Endothelial cell of umbilical vein (primary cell): ENCODE measurements at places on chromosomes 3 and 15.

- DNase-seq, result no peak
Observed at GRCh38 chr3:9468460-9468859, 71.0 kb downstream of the SETD5 start.

DNA sequence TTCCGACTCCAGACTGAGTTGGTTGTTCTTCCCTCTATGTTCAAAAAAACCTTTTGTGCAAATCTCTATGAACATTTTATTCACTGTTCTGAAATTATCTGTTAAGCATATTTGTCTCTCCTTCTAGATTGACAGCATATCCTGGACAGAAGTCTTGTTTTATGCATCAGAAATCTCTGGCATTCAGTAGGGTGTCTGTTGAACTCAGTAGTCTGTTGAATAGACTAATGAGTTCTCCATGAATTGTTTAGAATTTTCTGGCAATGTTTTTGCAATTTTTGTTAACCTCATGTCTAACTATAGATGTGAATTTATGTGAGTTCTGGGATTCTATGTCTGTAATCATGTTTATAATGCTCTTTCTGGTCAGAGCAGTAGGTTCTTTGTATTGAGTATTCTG, 222.5 kb upstream of the KCNMB2 start:
- no peak for DNase-seq

DNA sequence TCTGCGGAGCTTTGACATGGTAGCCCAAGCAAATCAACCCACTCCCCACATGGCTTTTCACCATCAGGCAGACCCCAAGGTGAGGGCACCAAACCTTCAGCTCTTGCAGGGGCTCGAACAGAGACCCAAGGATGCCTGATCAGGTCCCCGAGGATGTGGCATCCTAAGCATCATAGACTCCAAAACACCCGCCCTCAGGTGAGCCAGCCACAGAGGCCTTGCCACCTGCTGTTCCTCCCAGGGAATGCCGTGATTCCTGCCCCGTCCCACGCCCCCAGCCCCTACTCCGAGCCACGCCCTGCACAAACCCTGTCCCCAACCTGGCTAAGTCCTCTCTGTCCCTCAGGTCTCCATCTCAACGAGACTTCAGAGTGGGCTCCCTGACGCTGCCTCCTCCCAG, 34.7 kb upstream of the SLC41A3 start:
- no peak for DNase-seq

GRCh38 chr15:100952566-100952965, 33.4 kb downstream of the LRRK1 start:
- DNase-seq, result no peak

GRCh38 chr15:58519516-58519915, 87.7 kb downstream of the LIPC start:
- DNase-seq, result peak; percentile 51

DNA sequence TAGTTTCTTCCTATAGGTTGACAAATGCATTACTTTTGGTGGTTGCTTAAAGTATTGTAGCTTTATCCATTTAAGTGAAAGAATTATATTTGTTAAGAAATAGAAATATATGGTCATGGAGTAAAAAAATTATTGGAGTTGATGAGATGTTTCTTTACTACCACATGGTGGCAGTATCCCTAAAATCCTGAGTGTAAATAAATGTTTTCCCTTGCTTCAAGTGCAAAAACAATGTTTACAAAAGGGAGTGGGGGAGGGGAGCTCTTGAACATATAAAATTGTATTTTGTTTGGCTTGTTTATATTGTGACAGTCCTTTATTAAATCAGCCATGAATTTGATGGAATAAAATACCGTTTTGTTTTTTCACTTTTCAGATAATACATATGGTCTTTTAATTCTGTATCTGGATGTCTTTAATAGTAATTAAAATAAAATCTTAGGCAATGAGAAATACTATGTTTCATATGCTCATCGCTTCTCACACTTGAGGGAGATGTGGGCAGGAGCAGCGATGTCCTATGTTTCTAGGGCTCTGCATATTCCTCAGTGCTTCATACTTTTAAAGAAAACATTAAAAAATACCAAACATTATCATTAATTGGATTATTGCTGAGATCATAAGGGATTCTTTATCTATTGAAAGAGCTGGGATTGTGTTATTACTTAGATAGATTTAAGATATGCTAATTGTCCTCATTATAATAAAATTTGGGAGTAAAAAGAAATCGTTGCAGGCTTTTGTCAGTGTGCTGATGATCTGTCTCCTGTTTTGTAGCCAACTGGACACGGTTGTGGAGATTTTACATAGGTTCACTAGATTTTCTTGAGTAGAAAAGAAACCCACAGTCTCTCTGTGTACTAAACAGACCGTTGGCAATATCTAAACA, 349.7 kb downstream of the TUSC7 start:
- peak; percentile 22 for DNase-seq

DNA sequence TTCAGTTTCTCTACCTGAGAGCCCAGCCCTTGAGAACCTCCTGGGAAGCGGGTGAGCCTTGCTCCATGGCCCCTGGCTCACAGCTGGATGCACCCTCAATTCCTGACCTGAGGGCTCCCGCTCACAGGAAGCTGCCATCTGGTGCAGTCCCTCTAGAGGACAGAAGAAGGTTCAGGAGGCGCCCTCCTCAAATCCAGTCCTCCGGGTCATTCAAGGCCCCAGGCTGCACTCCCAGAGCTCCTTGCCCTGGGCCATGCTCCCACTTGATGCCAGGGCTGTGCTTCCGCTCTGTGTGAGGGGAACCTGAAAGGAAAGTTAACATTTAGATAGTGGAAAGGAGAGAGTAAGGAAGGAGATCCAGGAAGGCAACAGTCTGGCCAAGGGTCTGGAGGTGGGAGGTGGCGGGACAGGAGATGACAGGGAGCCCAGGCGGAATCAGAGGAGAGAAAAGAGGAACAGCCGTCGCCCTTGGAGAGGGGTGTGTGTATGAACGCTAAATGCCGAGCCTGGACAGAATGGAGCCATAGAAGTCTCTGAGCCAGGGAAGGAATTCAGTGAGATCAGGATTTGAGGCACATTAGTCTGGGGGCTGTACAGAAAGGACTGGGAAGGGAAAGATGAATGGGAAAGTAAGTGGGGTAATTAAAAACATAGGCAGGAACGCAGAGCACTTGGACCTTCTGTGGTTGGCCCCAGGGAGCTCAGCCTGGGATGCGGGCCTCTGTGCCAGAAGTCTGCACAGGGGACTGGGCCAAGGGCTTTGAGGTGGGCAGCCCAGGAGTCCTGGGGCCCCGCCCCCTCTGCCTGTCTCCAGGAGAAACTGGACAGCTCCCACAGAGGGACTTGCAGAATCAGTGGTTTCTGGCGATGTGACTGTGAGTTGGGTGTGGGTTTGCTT, 26.1 kb downstream of the TBC1D21 start:
- no peak for DNase-seq

DNA sequence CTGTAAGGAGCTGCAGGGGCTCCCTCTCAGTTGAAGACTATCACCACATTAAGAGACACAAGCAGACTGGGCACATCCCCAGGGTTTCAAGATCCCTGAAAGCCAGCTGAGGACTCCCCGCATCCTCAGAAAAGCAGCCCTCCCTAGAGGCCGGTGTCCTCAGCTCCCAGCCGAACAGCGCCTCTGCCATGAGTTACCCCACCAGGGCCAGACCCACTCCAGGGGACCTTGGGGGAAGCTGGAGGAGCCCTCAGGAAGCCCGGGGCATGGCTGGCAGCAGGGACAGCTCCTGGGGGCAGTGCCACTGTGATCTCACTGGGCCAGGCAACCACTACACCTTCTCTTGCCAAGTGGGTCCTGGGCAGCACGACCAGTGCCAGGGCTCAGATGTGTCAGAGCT, 8.1 kb downstream of the KLF15 start:
- DNase-seq, result no peak

GRCh38 chr3:46853441-46854415, 9.5 kb downstream of the MYL3 start:
- DNase-seq, result no peak

- DNase-seq, result no peak
Observed at GRCh38 chr3:38575279-38575843, 74.1 kb downstream of the SCN5A start.

DNA sequence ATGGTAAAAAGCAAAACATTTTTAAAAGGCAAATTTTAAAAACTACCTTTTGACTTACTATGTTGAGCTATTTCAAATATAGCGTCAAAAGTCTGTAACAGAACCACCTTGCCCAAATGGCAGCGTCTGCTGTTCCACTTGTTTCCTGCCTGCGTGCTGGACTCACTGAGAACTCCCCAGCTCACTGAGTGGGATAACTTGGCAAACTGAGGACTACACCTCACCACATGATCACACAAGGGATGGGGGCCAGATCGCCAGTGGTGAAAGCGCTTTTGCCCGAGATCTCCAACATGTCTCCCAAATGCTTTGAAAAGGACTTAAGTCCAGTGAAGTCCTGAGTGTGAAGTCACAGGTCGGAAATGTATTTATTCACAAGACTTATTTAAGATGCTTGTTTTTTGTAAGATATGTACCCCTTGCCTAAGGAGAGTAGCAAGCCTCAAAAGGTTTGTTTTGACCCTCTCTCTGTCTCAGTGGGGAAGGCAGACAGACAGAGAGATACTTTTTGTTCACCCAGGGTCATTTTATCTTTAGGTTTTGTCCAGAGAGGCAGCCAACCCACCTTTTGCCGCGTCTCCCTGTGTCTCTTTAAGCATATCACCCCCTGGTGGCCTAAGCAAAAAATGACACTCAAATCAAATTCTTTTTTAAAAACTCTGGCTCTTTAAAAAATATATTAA, 192.6 kb downstream of the PDZRN3 start:
- DNase-seq, result peak; percentile 42

GRCh38 chr3:192494174-192494573, 233.2 kb downstream of the FGF12 start:
- peak; percentile 88 for DNase-seq

- no peak for DNase-seq
Observed at GRCh38 chr3:128585189-128585588, 65.4 kb downstream of the RPN1 start.

GRCh38 chr3:151410891-151411559, 26.5 kb upstream of the P2RY12 start:
- DNase-seq, result no peak

- no peak for DNase-seq
Observed at GRCh38 chr3:32360493-32360827, 31.2 kb upstream of the CMTM7 start.

GRCh38 chr3:81743096-81744025, 18.1 kb downstream of the GBE1 start:
- peak; percentile 97 for DNase-seq

GRCh38 chr3:57060089-57060821, at the start of gene SPATA12:
SPATA12 (plus strand) TSS chr3:57060664; CDS start chr3:57073695, 13,031 bp downstream.
- DNase-seq, result peak; percentile 95

DNA sequence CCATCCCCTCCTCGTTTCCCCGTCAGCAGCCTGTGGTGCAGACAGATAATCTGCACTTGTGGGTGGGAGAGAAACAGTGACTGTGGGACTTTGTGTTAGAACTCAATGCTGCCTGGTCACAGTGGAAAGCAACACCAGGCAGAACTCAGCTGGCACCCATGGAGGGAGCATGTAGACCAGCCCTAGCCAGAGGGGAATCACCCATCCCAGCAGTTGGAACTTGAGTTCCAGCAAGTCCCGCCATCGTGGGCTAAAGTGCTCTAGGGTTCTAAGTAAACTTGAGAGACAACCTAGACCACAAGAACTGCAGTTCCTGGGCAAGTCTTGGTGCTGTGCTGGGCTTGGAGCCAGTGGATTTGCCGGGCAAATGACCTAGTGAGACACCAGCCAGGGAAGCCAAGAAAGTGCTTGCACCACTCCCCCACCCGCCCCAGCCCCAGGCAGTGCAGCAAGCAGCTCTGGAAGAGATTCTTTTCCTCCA, 24.4 kb downstream of the ISG20 start:
- no peak for DNase-seq

DNA sequence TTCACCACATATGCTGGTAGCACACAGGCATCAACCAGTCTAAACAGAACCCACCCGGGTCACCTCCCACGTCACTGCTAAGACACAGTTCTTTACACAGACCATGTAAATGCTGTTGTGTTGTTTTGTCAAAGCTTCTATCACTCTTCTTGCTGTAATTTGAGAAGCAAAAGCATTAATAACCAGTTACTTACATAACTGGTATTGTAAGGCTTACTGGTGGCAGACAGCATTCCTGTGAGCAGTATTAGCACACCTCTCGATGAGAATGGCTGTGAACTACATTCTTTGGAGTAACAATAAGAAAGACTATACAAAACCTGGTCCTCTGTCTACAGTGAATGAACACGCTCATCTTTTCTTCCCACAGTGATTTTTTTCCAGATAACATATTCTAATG, 479.2 kb downstream of the LPP start:
- no peak for DNase-seq

- DNase-seq, result peak; percentile 70
Observed at GRCh38 chr3:185316740-185317412, 46.1 kb upstream of the MAP3K13 start.

DNA sequence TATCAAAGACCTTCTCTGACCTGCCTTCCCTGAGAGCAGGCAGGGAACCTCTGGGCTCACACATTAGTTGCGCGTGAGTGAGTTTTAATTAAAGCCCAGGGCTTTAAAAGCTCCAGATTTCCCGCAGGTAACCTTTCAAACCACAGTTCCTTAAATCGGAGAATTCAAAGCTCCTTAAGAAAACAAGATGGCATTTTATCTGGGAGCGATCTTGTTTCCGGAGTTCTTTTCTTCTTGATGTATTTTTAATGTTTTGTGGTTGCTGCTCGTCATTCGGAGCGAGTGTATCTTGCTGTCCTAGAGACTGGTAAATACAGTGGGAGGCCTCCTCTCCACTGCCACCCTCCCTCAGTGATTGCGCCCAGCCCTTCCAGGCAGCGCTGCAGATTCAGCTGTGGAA, 284.3 kb downstream of the CLSTN2 start:
- DNase-seq, result no peak

GRCh38 chr3:120908030-120908794, at the start of gene STXBP5L:
STXBP5L (plus strand) TSS chr3:120908205; CDS start chr3:120909579, 1,374 bp downstream.
- DNase-seq, result peak; percentile 83

GRCh38 chr3:38222032-38222634, 43.5 kb upstream of the SLC22A13 start:
- DNase-seq, result no peak

- DNase-seq, result no peak
Observed at GRCh38 chr15:85013785-85014184, 32.1 kb downstream of the PDE8A start.

- no peak for DNase-seq
Observed at GRCh38 chr3:160226026-160226907, 1.0 kb downstream of the C3orf80 start.

- peak; percentile 56 for DNase-seq
Observed at GRCh38 chr3:65888980-65889706, 149.6 kb downstream of the MAGI1 start.

GRCh38 chr3:40229963-40230362, 79.5 kb upstream of the EIF1B start:
- no peak for DNase-seq

DNA sequence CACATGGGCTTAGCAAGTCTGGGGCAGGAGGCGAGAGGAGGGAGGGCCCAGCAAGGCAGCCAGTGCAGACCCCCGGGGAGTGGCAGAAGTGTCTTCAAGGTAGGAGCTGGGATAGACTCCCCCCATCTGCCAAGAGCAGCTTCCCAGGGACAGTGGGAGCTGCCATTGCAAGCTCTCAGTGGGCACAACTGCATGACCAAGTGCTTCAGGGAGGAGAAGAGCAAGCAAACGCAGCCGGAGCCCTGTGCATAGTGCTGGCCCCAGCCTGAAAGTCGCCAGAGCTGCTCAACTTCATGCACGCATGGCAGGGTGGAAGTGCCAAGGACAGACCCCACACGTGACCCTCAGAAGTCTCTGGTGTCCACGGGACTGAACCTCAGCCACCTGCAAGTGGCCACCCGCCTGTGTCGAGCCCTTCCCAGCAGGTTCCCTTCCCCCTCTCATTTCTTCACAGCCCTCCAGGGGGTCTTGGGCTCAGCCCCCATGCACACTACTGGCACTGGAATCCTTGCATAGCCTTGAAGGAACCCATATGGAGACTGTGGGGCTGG, 89.4 kb downstream of the PLXNA1 start:
- no peak for DNase-seq
